ENCODE measurements at places on chromosomes 11 and 22. TPM values are rescaled to one million over a fixed set of nuclear protein-coding genes. Genes with fewer than 3 reads are reported as not detected.

- DNase-seq = no peak
Observed at GRCh38 chr11:3006505-3007260, 14.6 kb upstream of the NAP1L4 start.

DNA sequence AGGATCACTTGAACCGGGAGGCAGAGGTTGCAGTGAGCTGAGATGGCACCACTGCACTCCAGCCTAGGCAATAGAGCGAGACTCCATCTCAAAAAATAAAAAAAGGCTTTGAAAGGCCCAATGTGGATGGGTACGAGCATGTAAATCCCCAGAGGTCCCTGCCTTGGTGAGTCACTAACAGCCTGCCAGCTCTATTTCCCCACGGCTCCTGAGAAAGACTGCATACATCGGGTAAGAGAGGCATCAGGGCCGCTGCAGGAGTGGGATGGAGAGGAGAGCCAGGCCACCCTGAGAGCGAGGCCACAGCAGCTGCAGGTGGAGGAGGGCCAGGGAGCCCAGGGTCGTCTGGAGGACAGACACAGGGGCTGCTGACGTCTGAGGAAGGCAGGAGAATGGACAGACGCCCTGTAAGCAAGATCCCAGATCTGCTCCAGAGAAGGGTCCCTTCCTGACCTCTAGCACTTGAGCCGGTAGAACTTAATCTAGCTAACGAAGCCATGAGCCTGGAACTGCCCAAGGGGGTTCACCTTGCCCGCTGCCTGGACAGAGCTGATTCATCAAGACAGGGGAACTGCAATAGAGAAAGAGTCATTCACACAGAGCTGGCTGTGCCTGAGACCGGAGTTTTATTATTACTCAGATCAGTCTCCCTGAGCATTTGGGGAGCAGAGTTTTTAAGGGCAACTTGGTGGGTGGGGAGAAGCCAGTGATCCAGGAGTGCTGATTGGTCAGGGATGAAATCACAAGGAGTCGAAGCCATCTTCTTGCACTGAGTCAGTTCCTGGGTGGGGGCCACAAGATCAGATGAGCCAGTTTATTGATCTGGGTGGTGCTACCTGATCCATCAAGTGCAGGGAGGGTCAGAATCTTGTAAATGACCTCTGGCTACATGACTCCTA lies 5.1 kb upstream of the KRTAP5-9 start:
- no peak for DNase-seq

PAK1 gene
- 41.0 TPM for total RNA-seq

MPPED2 gene
- 1.6 TPM for total RNA-seq

GRCh38 chr11:83722392-83723119 lies 436.4 kb upstream of the CCDC90B start:
- no peak for DNase-seq

DNA sequence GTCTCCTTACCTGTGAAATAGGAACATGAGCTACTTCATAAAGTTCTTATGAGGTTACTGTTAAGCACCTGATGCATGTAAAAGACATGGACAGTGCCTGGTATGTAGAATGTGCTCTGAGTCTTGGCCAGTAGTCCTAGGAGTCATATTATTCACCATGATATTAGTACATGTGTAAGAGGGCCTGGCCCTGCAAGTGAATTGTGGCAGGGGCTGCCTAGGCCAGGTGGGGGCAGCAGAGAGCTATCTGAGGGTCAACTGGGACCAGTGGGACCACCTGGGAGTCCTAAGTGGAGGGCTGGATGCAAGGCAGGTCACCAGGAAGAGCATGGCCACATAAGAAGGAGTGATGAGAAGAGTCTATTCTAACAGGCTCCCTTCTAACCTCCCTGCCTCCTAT lies 529.5 kb downstream of the SOX6 start:
- no peak for DNase-seq

IL17REL gene
- not detected for total RNA-seq

- DNase-seq = no peak
Observed at GRCh38 chr11:129578006-129578405, 202.4 kb downstream of the BARX2 start.

MS4A2 gene
- total RNA-seq = not detected

TCN1 gene
- 0.45 TPM for total RNA-seq

CATSPER1 gene
- total RNA-seq = not detected

MYBPC3 gene
- total RNA-seq = not detected

- DNase-seq = no peak
Observed at GRCh38 chr22:43978558-43978957, 23.3 kb downstream of the SAMM50 start.

GRCh38 chr11:103633068-103633788 lies 403.2 kb upstream of the DDI1 start:
- peak; percentile 83 for DNase-seq

GRCh38 chr22:33923660-33924246 lies 3.5 kb upstream of the LARGE1 start:
- DNase-seq = peak; percentile 41

DNA sequence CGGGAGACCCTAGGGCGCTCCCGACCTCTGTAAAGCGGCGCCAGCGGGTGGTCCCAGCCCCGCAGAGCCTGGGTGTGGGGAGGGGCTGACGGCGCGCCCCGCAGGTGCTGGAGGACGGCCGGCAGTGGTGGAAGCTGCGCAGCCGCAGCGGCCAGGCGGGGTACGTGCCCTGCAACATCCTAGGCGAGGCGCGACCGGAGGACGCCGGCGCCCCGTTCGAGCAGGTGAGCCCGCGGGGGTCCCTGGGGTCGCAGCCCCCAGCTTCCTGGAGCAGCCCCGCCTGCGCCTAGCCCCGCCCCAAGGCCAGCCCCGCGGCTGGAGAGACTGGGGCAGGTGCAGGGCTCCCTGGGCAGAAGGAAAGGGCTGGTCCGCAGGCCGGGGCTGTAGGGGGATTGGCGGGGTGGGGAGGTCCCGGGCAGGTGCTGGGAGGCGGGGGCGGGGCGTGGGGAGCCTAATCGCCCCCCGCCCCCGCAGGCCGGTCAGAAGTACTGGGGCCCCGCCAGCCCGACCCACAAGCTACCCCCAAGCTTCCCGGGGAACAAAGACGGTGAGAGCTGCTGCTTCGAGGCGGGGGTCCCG lies 19.7 kb downstream of the EPS8L2 start:
- DNase-seq = no peak

DNA sequence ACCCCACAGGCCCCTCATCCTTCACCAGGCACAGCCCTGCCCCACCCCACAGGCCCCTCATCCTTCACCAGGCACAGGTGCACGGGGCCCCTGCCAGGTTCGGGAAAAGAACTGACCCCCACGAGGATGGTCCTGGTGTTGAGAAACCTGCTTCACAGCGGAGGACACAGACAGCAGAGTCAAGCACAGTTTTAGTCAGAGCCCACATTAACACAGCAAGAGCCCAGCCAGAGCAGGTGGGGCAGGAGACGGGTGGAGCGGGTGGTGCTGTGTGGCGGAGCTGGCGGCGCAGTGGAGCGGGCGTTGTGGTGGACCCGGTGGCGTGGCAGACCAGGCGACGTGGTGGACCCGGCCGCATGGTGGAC lies 1085.5 kb downstream of the BRD1 start:
- no peak for DNase-seq

- DNase-seq = no peak
Observed at GRCh38 chr22:21669026-21669425, 3.2 kb downstream of the PPIL2 start.

IGLL1 gene
- total RNA-seq = not detected

GRCh38 chr11:12066799-12067508 lies 43.4 kb upstream of the MICAL2 start:
- DNase-seq = no peak

GRCh38 chr22:17847360-17848078 lies 73.2 kb upstream of the BID start:
- peak; percentile 20 for DNase-seq

GRCh38 chr11:59555601-59556114 lies 44.3 kb downstream of the OR4D9 start:
- no peak for DNase-seq

OR52N4 gene
- not detected for total RNA-seq

GRCh38 chr22:17570851-17571631 lies 7.7 kb downstream of the SLC25A18 start:
- peak; percentile 76 for DNase-seq

DNA sequence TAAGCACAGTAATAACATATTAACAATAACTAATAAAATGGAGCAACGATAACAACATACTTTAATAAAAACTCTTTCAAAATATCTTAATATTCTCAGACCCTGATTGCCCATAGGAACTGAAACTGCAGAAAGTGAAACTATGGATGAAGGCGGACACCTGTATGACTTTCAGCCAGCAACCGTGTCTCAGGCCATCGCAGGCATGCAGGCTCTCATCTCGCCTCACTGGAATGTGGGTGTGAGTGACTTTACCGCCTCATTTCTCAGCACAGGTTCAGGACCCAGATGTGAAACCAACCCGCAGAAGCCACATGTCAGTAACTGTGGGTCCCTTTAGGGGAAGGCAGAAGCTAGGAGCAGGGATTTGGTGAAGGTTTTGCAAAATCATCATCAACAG lies 539.1 kb downstream of the FAM181B start:
- DNase-seq = no peak

- DNase-seq = no peak
Observed at GRCh38 chr22:20267441-20268278, 458 bp downstream of the RTN4R start.

DNA sequence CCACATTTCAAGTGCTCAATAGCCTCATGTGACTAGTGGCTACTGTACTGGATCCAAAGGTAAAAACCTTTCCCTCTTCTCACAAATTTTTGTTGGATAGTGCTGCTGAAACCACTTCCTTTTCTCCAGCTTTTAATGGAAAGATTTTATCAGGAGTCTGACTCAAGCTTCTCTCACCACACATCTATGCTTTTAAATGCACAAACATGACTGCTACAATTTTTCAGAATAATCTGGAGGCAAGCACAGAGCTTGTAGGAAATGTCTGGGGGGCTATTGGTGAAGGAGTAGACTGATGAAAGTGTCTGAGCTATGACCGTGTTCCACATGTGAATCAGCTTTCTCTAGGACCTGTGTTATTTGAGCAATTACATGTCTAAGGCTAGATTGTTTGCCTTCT lies 101.1 kb upstream of the FAT3 start:
- DNase-seq = peak; percentile 93

- DNase-seq = no peak
Observed at GRCh38 chr11:85672105-85672902, 7.4 kb upstream of the CREBZF start.

DNA sequence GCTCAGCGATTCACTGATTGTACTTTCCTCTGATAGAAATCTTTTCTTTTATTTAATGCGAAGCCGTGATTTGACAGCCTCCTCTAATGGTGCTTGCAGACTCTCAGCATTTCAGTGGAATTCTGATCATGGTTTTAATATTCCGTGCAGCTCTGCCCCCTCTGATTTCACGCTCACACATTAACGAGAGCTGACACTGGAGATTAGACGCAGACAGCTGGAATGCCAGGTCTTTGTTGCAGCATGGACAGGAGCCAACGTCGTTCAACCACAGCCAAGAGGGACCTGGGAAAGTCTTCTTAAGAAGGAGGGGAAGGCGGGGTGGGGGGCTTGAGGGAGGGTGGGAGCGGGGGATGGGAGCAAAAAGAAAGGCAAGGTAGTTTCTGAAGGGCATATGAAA lies 186.4 kb downstream of the BLID start:
- DNase-seq = peak; percentile 79

ISX gene
- total RNA-seq = not detected

- DNase-seq = no peak
Observed at GRCh38 chr11:133984828-133985227, 28.1 kb upstream of the IGSF9B start.

MRGPRF gene
- total RNA-seq = 4.1 TPM

GRCh38 chr22:29342177-29342576 lies 26.7 kb upstream of the RASL10A start:
- no peak for DNase-seq

MRGPRX3 gene
- total RNA-seq = not detected

DNA sequence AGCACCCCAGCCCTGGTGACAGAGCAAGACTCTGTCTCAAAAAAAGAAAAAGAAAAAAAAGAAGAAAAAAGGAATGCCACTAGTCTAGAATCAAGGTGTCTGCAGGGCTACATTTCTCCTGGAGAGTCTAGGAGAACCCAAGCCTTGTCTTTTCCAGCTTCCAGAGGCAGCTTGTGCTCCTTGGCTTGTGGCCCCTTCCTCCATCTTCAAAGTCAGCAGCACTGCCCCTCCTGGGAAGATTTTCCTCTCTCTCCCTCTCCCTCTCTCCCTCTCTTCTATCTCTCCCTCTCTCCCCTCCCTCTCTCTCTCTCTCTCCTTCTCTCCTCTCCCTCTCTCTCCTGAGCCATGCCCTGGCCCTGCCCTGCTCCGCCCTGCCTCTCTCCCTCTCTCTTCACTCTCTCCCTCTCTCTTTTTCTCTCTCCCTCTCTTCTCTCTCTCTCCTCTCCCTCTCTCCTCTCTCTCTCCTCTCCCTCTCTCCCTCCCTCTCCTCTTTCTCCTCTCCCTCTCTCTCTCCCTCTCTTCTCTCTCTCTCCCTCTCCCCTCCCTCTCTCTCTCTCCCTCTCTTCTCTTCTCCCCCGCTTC lies 97.7 kb upstream of the FGF3 start:
- DNase-seq = no peak

- DNase-seq = peak; percentile 64
Observed at GRCh38 chr22:38305471-38306448, 11.5 kb downstream of the CSNK1E start.

DNA sequence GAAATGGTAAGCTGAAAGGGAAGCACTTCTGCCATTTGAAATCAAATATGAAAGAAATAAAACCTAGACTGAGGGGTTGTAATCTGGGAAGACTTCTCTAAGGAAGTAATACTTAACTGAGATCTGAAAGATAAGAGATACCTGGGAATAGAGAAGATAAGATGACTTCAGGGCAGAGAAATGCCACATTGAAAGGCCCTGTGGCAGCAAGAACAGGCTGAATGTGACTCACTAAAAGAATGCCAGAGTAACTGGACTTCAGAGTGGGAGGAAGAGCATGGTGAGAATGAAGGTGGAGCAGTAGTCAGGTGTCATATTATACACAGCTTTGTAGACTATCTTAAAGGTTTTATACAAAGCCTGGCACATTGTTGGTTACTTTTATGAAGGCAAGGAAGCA lies 17.6 kb downstream of the CALCA start:
- DNase-seq = no peak

MMP27 gene
- not detected for total RNA-seq

GRCh38 chr22:50082961-50083461 lies 2.2 kb downstream of the MLC1 start:
- no peak for DNase-seq

SMTNL1 gene
- not detected for total RNA-seq

DNA sequence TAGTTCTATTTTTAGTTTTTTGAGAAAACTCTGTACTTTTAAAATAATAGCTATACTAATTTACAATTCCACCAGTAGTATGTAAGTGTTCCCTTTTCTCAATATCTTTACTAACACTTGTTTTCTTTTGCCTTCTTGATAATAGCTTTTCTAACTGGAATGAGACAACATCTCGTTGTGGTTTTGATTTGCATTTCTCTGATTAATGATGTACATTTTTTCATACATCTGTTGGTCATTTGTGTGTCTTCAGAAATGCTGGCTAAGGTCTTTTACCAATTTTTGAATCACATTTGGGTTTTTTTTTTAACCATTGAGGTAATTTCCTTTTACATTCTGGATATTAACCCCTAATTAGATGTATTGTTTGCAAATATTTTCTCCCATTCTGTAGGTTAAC lies 258.9 kb downstream of the DYNC2H1 start:
- peak; percentile 60 for DNase-seq

GRCh38 chr11:116939499-116939898 lies 102.1 kb upstream of the APOA1 start:
- DNase-seq = no peak

Measured in astrocyte (in vitro differentiated cells and primary cell).